CD8-positive, alpha-beta T cell (primary cell): ENCODE measurements at places on chromosomes 13 and 19.

GRCh38 chr19:11446652-11447301, 11.3 kb downstream of the PRKCSH start:
- DNase-seq = no peak

DNA sequence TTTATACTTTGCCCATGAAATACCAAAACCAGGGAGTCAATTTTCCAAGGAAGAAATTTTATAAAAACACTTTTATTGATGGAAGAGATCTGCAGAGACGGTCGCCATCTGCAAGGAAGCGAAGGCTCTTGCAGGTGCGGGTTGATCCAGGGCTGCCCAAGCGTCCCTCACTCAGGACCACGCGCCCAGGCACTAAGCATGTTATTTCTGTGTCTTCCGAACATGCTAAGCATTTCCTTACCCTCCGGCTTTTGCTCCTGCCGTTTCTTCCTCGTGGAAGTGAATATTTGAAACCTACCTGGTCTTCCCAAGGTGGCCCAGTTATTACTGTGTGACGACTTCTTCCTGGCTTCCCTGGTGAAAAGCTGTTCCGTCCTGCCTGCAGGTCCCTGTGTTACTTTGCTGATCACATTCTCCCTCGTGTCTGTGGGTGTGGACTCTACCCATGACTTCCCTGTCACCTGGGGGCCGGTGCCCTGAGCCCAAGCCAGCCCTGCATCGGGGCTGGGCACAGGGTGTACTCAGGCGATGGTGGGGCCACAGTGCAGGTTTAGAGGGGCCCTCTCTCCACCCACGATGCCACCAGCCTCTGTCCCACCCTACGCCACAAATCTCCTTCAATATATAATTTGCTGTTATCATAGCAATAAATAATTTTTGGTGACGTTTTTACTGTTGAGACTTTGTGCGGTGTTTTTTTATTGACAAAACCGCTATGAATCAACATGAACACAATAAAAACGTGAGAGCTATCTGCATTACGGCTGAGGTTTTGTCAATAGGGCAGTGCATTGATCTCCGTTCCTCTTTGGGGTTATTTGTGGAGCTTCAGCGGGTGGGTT, 119.4 kb downstream of the URI1 start:
- peak; percentile 34 for DNase-seq

DNA sequence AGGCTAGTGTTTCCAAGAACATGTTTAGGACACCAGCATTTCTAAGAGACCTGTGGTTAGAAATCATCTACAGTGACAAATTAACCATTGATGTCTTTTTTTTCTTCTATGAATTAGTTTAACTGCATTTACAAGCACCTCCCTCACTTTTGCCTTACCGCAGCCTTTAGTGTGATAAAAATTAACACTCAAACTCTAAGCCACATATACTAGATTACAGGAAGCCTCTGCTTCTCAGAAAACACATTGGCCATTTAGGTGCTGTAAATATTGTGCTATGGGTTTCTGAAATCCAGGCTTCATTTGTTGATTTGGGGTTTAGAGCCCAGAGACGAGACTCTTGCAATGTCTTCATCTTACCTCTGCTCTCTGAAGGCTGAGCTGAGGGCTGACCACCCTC, 34.6 kb upstream of the OLFM4 start:
- no peak for DNase-seq

DNA sequence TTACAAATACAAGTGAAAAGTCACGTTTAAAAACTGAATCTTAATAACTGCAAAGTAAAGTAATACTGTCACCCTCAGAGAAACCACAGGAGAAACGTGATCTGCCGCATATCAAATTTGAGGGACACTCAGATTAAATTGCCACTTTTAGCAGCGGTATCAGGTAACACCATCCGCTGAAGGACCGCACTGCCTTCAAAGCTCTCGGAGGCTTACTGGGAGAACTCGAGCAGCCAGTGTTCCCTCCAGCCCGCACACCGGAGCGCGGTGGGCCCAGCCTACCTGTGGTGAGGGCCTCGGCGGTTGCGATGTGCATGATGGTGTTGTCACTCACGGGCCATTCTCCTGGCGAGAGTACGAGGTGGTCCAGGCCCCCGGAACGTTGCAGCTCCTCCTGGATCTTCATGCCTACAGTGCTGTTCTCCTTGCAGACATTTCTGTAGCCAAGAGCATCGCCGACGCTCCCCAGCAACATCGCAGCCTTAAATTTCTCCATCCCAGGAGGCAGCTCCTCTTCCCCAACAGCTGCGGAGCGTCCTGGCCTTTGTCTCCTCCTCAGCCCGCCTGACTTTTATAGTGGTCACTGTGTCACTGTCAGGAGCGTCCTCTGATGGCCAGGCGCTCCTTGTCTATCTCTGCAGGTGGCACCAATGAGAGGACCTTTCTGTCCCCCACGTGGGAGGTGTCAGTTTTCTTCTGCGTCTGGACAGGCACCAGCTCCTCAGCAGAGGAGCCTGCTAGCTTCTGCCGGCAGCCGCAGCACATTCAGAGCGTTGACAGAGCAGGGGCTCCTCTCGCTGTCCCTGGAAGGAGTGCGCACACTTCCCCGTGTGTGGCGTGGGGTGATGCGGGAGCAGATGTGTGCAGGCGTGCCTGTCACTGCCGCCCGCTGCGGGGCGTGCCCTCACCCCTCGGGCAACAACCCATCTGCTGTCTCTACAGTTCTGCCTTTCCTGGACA, at the start of gene ADPRHL1:
TSS of gene ADPRHL1 (minus strand) at position 547 of the 960 bp plus-strand sequence. CDS start at position 496, 51 bp downstream.
- DNase-seq = no peak

GRCh38 chr19:18311502-18312091, 11.3 kb downstream of the LSM4 start:
- DNase-seq = no peak

GRCh38 chr19:38850436-38850975, 720 bp upstream of the HNRNPL start:
- DNase-seq = no peak

DNA sequence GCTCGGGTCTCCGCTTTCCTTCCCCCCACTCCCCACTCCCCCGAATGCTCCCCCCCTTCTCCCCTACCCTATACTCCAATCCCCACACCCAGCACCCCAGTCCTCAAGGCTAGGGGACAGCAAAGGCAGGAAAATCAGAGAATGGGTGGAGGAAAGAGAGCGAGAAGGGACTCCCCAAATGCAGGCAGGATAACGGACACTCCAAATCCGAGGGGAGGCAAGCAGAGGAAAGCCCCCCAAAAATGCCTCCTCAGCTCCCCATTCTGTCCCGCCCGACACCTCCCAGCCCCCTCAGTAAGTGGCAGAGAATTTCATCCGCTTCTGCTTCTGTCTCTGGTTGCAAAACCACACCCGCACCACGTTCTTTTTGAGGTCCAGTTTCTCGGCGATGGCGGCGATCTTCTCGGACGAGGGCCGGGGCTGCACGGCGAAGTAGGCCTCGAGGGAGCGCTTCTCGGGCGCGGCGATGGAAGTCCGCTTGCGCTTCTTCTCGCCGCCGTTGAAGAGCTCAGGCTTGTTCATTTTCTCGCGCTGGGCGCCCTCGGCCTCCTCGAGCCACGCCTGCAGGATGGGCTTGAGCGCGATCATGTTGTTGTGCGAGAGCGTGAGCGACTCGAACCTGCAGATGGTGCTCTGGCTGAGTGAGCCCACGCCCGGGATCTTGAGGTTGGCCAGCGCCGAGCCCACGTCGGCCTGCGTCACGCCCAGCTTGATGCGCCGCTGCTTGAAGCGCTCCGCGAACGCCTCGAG, 2.1 kb downstream of the POU4F1 start:
- no peak for DNase-seq

- DNase-seq = no peak
These were observed 451.2 kb downstream of the DCT start for GRCh38 chr13:94028234-94028633.

DNA sequence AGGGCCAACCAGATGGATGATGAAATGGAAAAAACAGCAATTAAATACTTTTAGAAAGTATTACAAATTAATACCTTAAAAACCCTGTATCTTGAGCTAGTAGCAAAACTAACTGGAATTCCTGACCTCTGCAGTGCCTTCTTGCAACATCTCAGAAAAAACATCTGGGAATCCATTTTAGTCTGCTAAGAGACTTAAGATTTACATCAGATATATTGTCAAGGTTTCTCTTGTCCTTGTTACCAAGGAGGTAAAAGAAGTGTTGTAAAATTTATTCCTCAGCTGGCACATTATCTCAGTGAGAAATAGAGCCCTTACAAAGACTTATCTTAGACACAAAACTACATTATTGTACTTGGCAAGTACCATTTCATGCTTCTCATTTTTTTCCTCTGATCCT, 18.5 kb downstream of the KCNRG start:
- DNase-seq = no peak

GRCh38 chr19:53422551-53422950, 9.2 kb upstream of the ZNF761 start:
- no peak for DNase-seq

- no peak for DNase-seq
These were observed 108.1 kb downstream of the OLFM4 start for GRCh38 chr13:53136554-53137215.

DNA sequence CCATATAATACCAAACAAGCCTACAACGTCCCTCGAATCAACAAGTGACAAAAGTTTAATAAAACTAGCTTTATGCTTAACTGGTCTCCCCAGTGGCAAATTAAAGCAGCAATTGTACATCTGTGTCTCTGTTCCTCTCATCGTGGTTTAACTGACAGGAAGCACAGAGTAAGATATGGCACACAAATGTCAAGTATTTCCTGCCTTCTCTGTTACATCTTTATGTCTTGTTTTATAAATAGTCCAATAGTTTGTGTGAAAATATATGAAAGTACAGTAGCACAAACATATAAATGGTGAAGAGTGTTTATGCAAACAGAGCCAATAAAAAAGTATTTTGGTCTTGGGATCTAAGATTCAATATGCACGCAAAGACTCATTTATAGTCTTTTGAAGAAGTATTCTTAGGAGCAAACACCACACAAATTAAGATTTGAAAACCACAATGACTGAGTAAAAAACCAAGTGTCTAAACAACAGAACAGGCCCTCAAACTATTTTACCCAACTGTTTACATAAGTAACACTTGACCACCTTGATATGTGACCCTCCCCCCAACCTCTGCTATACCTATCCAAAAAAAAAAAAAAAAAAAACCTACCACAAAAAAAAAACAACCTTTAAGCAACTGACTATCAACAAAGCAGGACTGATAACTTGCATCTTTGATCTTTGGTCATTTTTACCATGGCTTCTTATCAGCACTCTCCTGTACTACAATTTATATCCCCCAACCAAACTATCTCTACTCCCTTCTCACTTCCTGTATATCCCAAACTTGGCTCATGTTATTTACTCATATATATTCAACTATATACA, 14.0 kb downstream of the ELF1 start:
- DNase-seq = no peak

DNA sequence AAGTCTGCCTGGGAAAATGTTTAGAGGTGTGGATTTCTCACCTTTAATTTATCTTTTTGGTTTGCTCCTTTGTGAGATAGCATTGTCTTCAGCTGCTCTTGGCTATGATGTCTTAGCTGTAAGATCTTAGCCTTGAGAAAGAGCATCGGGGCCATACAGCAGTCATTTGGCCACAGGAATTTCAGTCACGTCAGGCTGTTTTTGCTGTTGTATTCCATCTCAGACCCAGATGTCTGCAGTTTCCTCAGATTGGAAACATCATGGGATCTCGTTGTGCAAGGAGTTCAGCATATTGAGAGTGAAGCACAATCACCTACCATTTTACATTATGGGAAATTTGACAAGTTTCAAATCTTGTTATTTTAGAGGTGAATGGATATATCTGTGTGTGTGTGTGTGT, 89.3 kb upstream of the C1QTNF9B start:
- no peak for DNase-seq

GRCh38 chr13:31951215-31951678, 80.3 kb upstream of the FRY start:
- no peak for DNase-seq

GRCh38 chr13:95420501-95420900, 119.2 kb upstream of the ABCC4 start:
- no peak for DNase-seq

DNA sequence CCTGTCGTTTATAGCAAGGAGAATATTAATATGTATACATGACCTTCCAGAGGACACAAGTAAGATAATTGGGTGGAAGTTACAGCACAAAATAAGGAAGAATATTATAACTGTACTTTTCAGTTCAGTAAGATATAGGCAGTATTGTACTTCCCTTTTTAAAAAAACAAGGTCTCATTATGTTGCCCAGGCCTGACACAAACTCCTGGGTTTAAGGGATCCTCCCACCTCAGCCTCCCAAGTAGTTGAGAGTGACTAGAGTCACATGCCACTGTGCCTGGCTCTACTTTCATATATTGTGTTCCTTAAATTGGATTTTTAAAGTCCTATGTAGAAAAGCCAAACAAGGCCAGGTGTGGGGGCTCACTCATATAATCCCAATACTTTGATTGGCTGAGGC, 19.5 kb upstream of the MAB21L1 start:
- DNase-seq = no peak

DNA sequence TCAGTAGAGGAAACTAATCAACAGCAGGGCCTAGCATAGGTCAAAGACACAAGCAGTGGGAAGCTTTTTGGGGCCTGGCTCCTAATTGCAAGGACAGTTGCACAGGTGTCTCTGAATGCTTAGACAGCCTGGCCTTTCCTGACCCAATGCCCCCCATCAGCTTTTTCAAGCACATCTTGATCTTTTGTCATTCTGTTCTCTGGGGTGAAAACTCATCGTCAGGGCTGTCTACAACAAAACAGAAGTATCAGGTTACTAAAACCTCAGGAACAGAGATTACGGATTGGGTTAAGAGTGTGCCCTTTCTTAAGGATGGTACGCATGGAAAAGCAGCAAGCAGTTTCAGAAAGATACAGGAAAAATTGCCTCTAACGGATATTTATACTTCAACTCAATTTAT, 8.3 kb upstream of the ZNF254 start:
- DNase-seq = no peak

- DNase-seq = no peak
These were observed 955.6 kb downstream of the PCDH17 start for GRCh38 chr13:58587183-58587582.

DNA sequence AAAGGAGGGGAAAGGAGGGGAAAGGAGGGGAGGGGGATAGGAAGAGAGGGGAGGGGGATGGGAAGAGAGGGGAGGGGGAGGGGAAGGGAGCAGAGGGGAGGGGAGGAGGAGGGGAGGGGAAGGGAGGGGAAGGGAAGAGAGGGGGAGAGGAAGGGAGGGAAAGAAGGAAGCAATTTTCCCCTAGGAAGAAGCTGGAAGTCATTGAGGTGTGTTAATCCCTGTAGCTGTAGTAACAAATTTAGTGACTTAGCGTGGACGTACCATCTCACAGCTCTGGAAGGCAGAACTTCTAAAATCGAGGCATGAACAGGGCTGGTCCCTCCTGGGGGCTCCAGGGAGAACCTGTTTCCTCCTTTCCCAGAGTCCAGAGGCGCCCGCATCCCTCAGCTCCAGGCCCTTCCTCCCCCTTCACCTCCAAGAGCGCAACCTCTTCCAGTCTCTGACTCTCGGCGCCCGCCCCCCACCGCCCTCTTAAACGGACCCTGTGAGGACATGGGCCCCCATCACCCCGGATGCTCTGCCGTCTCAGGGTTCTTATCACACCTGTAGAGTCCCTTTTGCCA, 5.6 kb upstream of the CDC34 start:
- DNase-seq = no peak

DNA sequence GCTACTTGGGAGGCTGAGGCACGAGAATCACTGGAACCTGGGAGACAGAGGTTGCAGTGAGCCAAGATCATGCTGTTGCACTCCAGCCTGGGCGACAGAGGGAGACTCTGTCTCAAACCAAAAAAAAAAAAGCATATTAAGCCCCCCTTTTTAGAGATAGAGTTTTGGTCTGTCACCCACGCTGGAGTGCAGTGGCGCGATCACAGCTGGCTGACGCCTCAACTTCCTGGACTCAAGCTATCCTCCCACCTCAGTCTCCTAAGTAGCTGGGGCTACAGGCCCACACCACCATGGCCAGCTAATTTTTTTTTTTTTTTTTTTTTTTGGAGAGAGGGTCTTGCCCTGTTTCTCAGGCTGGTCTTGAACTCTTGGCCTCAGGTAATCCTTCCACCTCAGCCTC, 34.2 kb upstream of the MAP3K10 start:
- DNase-seq = no peak
